ENCODE measurements at places on chromosomes 13 and 19.

- peak; percentile 70 for DNase-seq
Measured at GRCh38 chr13:40318366-40318765, 348.1 kb downstream of the FOXO1 start.

GRCh38 chr13:46598140-46598819, 45.3 kb downstream of the LRCH1 start:
- DNase-seq, result no peak

DNA sequence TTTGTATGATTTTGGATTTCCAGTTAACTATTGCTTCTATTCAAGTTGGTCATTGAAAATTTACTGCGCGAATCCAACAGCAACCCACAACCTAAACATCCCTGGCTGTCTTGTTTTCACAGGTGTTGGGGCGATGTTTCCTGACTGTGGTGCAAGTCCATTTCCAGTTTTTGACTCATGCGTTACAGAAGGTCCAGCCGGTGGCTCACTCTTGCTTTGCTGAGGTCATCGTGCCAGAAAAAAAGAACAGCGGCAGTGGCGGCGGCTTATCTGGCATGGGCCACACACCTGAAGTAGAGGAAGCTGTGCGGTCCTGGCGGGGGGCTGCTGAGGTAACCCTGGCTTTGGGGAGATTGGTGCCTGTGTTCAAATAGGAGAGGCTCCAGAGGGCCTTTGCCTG, 45.2 kb upstream of the GPI start:
- DNase-seq, result no peak

- no peak for DNase-seq
Measured at GRCh38 chr13:71079638-71080037, 787.4 kb downstream of the DACH1 start.

DNA sequence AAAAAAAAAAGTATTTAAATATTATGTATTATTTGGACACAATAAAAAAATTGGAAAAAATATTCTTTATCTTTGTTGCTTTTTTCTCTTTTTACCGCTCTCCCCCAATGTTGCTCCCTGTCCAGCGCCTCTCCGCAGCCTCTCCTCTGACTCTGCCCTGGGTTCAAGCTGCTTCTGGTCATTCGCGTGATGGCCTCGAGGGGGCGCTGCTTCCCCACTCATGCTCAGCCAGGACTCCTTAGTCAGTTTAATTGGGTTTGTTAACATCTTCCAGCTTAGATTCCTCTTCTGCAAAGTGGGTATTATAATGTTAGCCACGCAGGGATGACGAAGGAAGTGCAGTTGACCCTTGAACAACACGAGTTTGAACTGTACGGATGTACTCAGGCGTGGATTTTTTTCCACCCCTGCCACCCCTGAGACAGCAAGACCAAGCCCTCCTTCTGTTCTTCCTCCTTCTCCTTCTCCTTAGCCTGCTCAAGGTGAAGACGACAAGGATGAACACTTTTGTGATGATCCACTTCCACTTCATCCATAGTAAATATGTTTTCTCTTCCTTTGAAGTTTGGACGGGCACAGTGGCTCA, 4.9 kb upstream of the NWD1 start:
- peak; percentile 45 for DNase-seq

GRCh38 chr19:15107061-15108010, at the start of gene SYDE1:
Gene SYDE1, plus strand, starts transcription at chr19:15107401. Its CDS starts 33 bp downstream, at chr19:15107434.
- DNase-seq, result no peak

DNA sequence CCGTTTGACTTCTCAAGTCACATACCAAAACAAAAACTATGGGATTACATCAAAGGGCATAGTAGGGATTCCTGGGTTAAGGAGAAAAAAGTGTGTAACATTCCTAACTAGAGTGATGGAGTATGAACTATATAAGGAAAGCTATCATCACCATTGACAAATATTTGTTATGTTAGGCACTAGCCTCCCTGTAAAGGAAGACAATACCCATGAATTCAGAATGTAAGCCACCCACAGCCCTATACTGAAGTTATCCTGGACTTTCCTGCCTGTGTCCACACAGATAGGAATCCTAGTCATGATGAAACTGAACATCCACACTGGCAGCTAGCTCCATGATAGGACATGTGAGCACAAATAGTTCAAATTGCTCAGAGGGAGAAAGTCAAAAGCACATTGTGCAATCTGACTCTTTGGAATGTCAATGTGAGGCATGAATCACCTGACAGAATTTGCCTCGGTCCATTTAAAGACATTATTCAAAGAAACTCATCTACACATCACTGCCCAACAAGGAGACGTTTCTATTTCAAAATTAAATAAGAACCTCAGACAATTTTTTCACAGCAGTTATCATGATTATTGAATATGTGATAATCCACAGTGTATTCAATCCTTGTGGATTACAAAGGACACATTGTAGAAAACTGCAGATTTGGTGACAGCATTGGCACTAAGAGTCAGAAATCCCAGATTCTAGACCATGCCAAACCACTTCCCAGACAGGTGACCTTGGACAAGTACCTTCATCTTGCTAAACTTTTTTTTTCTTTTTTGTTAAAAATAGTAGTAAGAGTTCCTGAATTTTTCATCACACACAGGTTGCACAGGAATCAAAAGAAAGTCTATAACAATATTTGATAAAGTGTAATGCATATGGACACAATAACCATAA, 529.3 kb downstream of the IRS2 start:
- no peak for DNase-seq

GRCh38 chr19:7699417-7700401, 2.2 kb downstream of the FCER2 start:
- no peak for DNase-seq

- peak; percentile 59 for DNase-seq
Measured at GRCh38 chr19:55209693-55210472, 582 bp upstream of the PTPRH start.

DNA sequence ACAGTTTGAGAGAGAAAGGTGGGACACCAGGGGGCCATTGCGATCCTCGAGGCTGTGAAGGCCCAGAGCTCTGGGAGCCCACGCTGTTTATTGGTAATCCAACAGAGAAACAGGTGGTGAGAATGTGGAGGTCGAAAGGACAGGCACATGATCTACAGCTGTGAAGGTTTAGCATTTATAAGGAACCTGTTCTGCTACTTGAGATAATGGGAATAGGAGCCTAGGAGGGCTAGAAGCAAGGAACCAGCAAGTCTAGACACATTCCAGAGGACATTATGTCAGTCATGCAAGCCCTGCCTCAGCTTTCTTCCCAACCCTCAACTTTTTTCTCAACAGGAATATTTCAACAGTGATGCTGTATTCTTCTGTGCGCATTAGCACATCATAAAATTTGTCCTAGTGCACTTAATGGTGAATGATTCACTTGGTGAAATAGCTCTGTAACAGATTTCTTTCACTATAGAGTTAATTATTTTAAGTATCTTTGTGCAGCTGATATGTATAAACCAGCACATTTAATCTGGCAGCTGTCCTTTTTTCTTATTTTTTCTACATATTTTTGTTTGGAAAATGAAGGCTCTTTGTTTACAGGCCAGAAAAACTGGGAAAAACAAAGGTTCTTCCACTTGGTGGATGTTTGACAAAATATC, 25.4 kb downstream of the ZNF90 start:
- DNase-seq, result no peak

DNA sequence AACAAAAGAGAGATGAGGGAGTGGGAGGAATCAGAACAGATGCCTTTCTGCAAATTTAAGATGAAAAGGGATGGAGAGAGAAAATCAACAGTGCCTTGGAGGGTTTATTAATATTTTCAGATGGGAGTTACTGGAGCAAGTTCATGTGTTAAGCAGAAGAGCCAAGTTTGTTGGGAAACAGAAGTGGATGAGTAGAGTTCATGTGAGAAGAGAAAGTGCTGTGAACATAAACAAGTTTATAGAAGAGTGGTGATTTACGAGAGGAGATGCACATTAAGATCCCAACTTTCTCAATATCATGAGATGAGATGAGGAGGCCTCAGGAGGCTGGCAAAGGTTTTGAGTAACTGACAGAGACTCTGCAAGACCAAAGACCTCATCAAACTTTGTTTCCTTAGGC, 274.1 kb upstream of the HTR2A start:
- DNase-seq, result no peak

GRCh38 chr13:65971541-65971940, 1258.6 kb downstream of the PCDH9 start:
- DNase-seq, result no peak

GRCh38 chr19:47865166-47865565, 6.1 kb downstream of the TPRX2 start:
- no peak for DNase-seq

- DNase-seq, result peak; percentile 49
Measured at GRCh38 chr13:80473695-80474094, 132.8 kb upstream of the SPRY2 start.

DNA sequence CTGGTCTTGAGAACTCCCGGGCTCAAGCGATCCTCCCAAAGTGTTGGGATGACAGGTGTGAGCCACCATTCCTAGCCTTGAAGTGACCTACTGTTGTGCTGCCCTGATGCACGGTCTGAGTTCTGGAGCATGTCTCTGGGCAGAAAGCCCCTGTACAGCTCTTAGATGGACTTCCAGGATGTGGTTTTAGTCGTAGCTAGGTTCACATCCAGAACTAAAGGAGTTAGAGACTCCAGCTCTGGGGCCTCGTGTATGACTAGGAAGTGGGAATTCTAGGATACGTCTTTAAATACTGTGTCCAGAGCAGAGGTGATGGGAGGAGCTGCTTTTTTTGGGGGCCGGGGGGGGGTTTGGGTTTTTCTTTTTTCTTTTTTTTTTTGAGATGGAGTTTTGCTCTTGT, 12.2 kb downstream of the UPF1 start:
- no peak for DNase-seq

DNA sequence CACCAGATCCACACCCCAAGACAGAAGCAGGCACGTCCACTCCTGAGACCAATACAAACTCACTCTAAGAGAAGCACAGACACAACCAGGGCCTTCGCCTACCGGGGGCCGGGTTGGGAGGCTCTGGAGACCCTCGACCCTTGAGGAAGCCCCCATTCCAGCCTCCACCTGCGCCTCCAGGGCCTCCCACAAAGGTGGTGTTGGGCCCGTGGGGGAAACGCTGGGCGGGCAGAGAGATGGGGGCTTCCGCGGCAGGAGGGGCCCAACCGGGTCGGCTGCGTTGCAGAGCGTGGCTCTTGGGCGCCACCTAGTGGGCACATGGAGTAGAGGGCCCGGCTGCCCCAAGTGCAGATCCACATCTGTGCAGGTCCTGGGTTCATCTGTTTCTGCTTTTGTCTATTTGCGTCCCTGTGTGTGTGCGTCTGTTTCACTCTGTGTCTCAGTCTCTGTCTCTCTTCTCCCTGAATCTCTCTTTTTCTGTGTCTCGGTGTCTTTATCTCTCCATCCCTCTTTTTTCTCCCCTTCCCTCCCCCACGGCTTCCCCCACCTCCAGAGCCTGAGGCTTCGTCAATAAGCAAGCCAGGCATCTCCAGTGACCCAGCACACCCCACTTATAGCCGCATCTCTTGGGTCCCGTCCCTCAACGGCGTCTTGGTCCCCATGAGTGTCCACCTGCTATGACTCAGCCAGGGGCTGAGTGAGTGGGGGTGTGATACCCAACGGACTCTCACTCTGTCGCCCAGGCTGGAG, 10.5 kb upstream of the TINCR start:
- peak; percentile 72 for DNase-seq

DNA sequence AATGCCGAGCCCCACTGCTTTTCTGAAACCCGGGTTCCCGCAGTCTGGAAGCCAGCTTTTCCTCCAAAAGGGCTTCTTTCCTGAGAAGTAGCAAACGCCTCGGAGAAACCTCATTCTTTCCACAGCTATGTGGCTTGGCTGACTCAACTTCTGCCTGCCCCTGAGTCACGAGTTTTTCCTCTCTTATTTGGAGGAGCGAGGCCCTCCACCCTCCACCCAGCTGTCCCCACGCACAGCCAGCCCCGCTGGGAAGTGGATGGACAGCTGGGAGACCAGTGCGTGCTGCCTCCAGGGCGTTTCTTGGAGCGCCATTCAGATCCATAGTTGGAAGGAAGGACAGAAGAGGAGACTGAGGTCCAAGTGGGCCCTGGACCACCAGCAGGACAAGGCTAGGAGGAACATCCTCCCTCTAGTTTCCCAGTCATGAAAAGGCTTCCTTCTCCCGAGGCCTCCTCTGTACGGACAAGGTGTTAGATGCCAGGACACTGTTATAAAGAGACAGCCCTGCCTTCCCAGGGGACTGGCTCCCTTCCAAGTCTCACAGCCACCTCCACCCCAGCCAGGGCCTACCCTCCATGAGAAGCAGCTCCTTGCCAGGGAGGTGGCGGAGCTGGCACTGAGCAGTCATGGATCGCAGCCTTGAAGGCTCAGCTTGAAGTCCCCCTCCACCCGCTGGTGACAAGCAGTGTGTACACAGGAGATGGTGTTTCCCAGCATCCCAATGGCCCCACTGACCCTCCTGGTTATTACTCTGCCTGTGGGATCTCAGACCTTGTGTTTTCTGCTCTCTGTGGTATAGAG, 2.5 kb upstream of the PLEKHF1 start:
- peak; percentile 34 for DNase-seq

- DNase-seq, result no peak
Measured at GRCh38 chr13:99464441-99464949, 36.8 kb upstream of the TM9SF2 start.

DNA sequence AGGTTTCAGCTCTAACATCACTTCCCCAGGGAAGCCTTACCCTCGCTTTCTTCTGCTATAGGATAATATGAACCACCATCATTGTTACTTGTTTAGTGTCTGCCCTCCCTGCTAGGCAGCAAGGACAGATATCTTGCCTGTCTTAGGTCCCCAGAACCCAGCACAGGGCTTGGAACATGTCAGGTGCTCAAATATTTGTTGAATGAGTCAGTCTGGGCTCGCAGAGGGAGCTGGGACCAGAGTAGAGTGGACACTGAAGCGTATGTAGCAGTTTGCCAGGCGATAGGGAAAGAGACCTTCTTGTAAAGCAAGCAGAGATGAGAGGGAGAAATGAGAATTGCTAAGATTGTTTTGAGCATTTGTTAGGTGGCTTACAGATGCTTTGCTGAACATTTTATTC, 11.7 kb downstream of the BCKDHA start:
- DNase-seq, result no peak

GRCh38 chr13:98556968-98557631, 19.8 kb downstream of the STK24 start:
- no peak for DNase-seq

- no peak for DNase-seq
Measured at GRCh38 chr19:9644472-9644871, 23.4 kb upstream of the ZNF561 start.

- DNase-seq, result no peak
Measured at GRCh38 chr19:16851031-16851712, 22.0 kb downstream of the SIN3B start.

DNA sequence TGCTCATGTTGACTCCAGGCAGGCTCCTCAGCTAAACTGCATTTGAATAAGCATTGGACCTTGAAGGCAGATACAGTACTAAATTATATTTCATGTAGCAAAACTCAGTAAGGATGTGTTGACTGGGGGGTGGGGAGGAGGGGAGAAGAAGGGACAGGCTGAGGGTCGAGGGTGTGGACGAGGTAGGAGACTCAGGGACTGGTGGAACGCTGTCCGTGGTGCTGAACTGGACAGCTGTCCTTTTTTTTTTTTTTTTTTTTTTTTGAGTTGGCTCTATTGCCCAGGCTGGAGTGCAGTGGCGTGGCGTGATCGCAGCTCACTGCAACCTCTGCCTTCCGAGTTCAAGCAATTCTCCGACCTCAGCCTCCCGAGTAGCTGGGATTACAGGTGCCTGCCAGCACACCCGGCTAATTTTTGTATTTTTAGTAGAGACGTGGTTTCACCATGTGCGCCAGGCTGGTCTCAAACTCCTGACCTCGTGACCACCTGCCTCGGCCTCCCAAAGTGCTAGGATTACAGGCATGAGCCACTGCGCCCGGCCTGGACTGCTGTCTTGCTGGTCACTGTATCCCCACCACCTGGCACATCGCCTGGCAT, 33.2 kb upstream of the CASP14 start:
- no peak for DNase-seq

All from NCI-H345 (cell line).